ENCODE measurements at places on chromosomes 6 and 20. TPM values are rescaled to one million over a fixed set of nuclear protein-coding genes. Genes with fewer than 3 reads are reported as not detected.

The DNAH8 gene
- polyA plus RNA-seq, result not detected

GRCh38 chr6:158233214-158233795 is 65.2 kb downstream of the GTF2H5 start:
- DNase-seq, result no peak

- DNase-seq, result no peak
These were observed 47.9 kb downstream of the COL11A2 start for GRCh38 chr6:33144373-33144772.

DNA sequence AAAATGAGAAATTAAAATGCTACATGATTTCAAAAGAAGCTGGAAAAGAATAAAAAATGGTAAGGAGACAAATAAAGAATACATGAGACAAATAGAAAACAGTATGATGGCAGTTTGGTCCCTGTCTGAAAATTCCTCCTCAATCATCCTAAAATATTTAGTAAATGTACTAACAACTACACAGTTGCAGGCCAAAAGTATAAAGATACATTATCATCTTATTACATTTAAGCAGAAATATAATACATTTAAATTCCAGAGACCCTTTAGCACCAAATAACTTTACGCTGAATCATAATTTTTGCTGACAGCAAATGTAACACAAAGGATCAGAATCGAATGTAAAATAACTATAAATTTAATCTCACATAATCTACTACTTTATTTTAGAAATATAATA is 4.4 kb downstream of the HMGCLL1 start:
- no peak for DNase-seq

DNA sequence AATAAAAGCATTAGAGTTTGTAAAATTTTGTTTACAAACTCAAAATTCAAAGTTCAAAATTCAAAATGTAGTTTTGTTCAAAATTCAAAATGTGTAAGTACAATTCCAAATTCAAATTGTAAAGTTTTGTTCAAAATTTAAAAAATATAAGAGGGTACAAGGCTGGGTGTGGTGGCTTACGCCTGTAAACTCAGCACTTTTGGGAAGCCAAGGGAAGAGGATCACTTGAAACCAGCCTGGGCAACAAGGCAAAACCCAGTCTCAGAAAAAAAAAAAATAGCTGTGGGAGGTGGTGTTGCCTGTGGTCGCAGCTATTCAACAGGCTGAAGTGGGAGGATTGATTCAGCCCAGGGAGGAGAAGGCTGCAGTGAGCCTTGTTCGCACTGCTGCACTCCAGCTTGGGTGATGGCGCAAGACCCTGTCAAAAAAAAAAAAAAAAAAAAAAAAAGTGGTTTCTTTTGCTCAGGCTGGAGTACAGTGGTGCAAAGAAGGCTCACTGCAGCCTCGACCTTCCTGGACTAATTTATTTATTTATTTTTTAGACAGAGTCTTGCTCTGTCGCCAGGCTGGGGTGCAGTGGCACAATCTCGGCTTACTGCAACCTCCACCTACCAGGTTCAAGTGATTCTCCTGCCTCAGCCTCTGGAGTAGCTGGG is 5.4 kb upstream of the ZBTB12 start:
- DNase-seq, result no peak

- DNase-seq, result no peak
These were observed 475.8 kb upstream of the JARID2 start for GRCh38 chr6:14770040-14770439.

GRCh38 chr6:105675715-105676397 is 273.0 kb upstream of the PREP start:
- DNase-seq, result no peak

DNA sequence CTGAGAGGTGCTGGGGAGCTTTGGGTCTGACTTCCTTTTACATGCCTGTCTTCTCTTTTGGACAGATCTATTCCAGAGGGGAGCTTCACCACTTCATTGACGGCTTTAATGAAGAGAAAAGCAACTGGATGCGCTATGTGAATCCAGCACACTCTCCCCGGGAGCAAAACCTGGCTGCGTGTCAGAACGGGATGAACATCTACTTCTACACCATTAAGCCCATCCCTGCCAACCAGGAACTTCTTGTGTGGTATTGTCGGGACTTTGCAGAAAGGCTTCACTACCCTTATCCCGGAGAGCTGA is 13.1 kb downstream of the PRDM1 start:
- no peak for DNase-seq

All from psoas muscle (tissue), 8 donors.